ENCODE measurements at places on chromosomes 2 and 18.

- DNase-seq = no peak
These were observed 121.4 kb downstream of the ASXL3 start for GRCh38 chr18:33699372-33699771.

DNA sequence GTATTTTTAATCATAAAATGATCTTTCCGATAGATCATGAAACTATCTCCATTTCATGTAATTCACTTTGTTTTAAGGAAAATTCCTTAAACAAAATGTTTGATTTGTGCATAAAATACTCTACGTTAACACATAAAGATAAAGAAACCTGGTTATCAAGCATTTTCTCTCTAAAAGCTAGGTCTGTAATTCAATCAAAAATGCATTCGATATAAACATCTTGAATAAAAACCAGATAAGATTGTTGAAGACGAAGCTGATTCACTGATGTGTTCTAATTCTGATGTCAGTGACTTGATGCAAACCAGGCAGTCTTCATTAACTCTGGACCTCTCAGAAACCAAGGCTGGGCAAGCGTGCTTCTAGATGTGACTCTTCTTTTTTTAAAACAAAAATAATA lies 245.2 kb downstream of the CTNNA2 start:
- no peak for DNase-seq

GRCh38 chr2:182698671-182699070 lies 17.4 kb upstream of the DNAJC10 start:
- DNase-seq = no peak

- DNase-seq = no peak
These were observed 149.7 kb downstream of the PXDN start for GRCh38 chr2:1594373-1595171.

GRCh38 chr2:199977984-199978415 lies 22.6 kb downstream of the MAIP1 start:
- no peak for DNase-seq

DNA sequence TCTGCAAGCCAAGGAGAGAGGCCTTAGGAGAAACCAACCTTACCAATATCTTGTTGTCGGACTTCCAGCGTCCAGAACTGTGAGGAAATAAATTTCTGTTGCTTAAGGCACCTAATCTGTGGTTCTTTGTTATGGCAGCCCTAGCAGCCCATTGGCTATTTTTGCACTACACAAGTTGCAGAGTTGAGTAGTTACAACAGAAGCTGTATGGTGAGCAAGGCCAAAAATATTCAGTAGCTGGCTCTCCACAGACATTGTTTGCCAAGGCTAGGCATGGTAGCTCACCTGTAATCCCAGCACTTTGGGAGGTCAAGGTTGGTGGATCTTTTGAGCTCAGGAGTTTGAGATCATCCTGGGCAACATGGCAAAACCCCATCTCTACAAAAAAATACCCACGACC lies 27.1 kb upstream of the SCYGR1 start:
- DNase-seq = no peak

- no peak for DNase-seq
These were observed 5.2 kb downstream of the DYSF start for GRCh38 chr2:71458413-71459083.

GRCh38 chr2:113127646-113128570 lies 510 bp downstream of the IL1RN start:
- no peak for DNase-seq

DNA sequence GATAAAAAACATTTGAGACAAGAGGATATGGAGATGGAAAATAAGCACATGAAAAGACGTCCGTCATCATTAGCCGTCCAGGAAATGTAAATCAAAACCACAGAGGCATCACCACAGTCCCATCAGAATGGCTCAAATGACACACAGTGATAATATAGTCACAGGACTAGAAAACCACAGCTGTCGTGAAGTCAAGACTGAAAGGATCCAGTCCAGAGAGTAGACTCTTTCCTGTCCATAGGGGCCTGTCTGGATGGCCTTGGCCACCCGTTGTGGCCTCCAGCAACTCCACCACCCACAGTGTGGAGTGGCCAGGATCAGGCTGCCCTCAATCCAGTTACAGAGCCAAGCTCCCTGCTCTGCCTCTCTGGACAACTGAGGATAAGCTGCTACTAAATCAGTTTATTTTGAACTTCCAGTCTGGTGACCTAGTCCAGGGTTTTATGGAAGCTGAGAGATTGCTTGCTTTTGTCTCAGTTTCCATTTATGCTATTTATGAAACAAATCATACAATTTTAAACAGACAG lies 60.4 kb downstream of the RHOB start:
- no peak for DNase-seq

DNA sequence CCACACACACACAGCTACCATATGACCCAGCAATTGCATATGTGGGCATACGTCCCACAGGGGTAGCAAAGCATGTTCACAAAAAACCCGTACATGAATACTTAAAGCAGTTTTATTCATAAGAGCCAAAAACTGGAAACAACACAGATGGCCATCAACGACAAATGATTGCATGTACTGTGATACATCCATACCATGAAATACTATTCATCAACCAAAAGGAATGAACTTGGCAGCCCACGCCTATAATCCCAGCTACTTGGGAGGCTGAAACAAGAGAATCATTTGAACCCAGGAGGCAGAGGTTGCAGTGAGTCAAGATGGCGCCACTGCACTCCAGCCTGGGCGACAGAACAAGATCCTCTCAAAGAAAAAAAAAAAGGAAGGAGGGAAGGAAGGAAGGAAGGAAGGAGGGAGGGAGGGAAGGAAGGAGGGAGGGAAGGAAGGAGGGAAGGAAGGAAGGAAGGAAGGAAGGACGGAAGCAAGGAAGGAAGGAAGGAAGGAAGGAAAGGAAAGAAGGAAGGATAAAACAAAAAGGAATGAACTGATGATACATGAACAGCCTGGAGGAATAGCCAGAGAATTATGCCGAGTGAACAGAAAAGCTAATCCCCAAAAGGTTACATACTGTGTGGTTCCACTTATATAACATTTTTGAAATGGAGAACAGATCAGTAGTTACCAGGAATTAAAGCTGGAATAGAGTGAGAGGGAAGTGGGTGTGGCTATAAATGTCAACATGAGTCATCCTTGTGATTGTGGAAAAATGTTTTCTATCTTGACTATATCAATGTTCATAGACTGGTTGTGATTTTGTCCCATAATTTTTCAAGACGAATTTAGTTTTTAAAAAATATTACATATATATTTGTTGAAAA lies 19.6 kb upstream of the YPEL5 start:
- no peak for DNase-seq

GRCh38 chr2:129606496-129607270 lies 372.8 kb upstream of the RAB6C start:
- DNase-seq = no peak

- no peak for DNase-seq
These were observed 141.4 kb downstream of the SPP2 start for GRCh38 chr2:234191819-234192407.

DNA sequence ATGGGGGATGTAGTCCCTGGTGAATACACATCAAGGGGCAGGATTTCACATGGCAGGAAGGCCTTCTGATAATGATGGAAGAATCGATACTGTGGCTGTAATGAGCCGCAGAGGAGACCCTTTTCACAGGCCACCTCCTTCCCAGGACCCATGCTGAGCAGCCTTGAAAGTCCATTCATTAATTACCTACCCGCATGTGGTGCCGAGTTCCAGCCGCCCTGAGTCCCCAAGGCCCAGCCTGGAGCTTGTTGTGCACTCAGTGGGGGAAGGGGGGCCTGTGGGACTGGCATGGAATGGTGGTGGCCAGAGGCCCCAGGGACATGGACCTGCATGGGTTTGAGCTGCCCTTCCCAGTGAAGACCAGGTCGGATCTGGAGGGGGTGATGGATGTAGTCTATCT lies 25.5 kb downstream of the ASB18 start:
- no peak for DNase-seq

GRCh38 chr18:57869221-57869620 lies 66.1 kb upstream of the ATP8B1 start:
- no peak for DNase-seq

- no peak for DNase-seq
These were observed 35.0 kb downstream of the NDC80 start for GRCh38 chr18:2606335-2606734.

DNA sequence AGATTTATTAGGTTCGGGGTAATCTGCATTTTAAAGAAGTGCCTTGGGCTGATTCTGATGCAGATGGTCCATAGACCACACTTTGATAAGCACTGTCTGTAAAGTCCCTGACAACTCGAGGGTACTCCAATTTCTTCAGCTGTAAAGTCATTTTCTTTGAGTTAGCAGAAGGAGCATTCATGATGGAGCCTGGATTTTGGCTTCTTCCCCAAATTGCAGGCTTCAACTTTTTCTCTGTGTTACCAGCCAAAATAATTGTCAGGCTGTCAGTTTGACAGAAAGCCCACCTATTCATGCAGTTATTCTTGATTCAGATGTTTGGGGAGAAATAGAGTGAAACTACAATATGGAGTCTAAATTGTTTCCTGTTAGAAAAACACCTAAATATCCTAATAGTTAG lies 66.0 kb downstream of the RPL37A start:
- no peak for DNase-seq

GRCh38 chr2:12389344-12390045 lies 327.2 kb upstream of the TRIB2 start:
- DNase-seq = no peak

DNA sequence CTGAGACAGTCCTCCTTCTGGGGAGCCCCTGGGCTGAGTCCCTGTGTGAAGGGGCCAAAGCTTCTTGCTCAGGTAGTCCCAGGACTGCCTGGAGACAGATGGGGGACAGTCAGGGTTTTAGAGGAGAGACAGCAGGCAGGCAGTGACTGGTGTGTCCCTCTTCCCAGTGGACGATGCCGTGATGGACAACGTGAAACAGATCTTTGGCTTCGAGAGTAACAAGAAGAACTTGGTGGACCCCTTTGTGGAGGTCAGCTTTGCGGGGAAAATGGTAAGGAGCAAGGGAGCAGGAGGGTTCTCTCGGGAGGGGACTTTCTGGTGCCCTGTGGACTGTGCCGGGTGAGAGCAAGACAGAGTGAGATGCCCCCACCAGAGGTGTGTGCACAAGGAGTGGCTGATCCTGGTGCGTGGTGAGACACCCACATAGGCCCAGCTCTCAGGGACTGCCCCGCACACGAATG lies 74.8 kb downstream of the DYSF start:
- DNase-seq = no peak

DNA sequence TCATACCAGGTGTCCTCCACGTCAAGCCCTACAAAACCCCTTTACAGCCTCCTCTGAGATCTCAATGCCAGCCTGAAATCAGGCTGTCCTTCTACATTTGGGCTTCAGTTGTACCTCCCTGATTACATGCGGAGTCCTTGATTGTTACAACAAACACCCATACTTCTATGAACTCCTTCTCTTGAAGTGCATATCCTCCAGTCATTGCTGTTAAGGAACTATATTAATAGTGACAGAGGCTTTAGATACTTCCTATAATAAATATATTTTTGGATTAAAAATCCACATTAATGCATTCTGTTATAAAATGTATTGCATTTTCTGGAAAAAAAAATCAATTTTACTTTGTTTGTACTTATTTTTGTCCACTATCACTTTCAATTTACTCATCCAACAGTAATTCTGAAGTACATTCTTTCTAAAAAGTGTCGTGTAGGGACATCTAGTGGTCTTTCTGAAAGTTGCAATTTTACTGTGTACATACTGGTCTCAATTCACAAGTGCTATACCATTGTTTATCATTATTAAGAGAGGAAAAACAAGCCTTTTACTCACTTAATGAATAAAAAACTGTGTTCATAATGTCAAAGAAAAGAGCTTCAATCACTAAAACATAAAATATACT lies 316.4 kb downstream of the DSEL start:
- no peak for DNase-seq

GRCh38 chr2:203122317-203122986 lies 107.8 kb downstream of the NBEAL1 start:
- no peak for DNase-seq

- no peak for DNase-seq
These were observed 767.0 kb downstream of the SLC4A3 start for GRCh38 chr2:220394433-220394832.

- no peak for DNase-seq
These were observed 1201.0 kb upstream of the LRRTM1 start for GRCh38 chr2:81505586-81505985.

GRCh38 chr2:99485824-99486223 lies 4.0 kb downstream of the REV1 start:
- DNase-seq = no peak

- no peak for DNase-seq
These were observed 122.5 kb downstream of the PLEKHM3 start for GRCh38 chr2:207902821-207903220.

All from nucleus accumbens (tissue), 56 donors.